ENCODE measurements at places on chromosomes 12 and 14.

GRCh38 chr12:14874882-14875281 lies 10.8 kb downstream of the MGP start:
- no peak for DNase-seq

DNA sequence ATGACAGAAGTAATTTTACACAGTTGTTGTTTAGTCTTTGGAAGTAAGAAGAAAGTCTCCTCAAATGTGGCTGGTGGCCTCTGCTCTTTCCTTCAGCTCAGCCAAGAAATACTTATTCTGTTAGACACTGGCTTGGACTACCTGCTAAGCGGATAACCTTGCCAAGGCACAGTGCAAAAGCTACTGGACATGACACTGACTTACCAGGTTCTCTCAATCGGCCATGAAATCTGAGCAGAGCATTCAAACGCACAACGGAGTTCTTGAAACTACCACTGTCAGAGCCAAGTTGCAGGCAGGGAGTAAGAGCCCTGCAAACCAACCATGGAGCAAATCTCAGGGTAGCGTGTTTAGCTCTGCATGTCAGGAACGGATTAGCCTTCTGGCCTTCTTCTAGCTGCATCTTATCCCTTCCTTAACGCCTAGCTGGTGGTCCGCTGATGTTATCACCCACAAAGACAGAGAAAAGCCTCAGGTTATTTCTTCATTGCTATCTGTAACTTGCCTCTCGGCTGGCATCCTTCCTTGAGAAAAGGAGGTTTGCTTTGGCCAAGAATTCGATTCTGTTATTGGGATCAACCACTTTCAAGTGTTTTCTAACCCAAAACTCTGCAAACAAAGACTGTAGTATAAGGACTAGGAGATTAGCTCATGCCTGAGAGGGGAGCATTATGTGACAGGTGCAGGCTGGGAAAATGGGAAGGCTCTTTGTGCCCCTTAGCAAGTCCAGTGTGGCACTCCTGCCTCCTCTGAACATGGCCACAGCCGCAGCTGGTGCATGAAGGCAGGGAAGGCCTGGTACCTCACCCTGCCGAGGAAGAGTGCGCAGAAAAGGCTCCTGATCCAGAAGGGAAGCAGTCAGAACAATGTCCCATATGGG lies 223.4 kb downstream of the GLT1D1 start:
- no peak for DNase-seq

DNA sequence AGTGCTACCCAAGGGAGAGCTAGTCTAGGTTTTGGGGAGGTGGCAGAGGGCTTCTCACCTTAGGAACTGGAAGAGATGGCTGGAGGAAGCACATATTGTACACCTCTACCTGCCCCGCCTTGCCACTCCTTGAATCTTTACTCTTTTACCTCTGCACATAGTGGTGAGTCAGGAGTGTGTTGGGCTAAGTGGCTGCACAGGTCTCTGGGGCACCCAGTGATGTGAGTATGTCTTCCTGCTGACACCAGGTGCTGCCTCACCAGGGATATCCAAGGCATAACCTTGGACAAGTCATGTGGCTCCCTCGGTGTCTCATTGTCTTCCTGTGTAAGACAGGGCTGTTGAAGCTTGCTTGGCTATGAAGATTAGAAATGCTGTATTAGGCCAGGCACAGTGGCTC lies 19.8 kb upstream of the CABP1 start:
- no peak for DNase-seq

- peak; percentile 69 for DNase-seq
Measured at GRCh38 chr14:51818748-51819380, 41.5 kb upstream of the GNG2 start.

DNA sequence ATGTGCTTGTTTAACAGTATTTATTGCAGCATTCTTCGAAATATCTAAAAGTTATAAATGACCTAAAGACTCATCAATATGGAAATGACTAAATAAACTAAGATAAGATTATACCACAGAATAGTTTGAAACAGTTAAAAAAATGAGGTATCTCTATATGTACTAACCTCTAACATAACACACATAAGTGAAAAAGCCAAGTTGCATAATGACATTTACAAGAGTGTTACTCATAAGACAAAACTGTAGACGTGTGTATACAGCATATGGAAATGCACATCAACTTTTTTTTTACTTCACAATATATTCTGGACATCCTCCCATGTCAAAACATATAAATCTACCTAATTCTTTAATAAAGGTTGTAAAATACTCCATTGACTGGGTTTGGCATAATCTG lies 22.8 kb downstream of the CPM start:
- DNase-seq, result no peak

GRCh38 chr12:113837084-113837483 lies 129.0 kb downstream of the RBM19 start:
- no peak for DNase-seq

GRCh38 chr12:5262450-5262849 lies 169.5 kb upstream of the NTF3 start:
- no peak for DNase-seq

GRCh38 chr14:73945159-73945670 lies 4.7 kb downstream of the FAM161B start:
- no peak for DNase-seq

DNA sequence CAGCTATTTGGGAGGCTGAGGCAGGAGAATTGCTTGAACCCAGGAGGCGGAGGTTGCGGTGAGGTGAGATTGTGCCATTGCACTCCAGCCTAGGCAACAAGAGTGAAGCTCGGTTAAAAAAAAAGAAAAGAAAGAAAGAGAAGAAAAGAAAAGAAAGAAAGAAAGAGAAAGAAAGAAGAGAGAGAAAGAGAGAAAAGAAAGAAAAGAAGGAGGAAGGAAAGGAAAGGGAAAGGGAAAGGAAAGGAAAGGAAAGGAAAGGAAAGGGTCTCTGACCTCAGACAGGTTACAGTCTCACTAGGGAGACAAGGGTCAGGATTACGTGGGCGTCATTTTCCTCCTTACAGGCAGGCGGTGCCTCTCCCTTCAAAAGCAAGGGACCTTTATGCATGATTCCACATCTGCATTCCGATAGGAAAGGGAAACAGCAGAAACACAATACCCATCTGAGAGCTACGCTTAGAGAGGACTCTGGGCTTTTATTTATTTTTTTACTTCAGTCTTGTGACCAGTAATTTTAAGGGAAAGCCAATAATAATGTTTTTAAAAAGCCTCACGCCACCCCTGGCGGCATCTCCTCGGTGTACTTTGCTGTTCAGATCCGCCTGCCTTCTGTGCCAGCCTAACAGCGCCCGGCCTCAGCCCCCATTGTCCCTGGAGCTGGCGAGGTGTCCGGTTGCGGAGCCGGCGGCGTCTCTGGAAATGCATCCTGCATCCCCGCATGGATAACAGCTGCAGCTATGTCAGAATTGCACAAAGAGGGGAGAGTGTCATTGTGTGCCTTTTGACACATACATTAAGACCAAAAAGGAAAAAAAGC lies 945 bp upstream of the HIP1R start:
- peak; percentile 86 for DNase-seq

- no peak for DNase-seq
Measured at GRCh38 chr12:54356951-54357356, 7.3 kb downstream of the GPR84 start.

DNA sequence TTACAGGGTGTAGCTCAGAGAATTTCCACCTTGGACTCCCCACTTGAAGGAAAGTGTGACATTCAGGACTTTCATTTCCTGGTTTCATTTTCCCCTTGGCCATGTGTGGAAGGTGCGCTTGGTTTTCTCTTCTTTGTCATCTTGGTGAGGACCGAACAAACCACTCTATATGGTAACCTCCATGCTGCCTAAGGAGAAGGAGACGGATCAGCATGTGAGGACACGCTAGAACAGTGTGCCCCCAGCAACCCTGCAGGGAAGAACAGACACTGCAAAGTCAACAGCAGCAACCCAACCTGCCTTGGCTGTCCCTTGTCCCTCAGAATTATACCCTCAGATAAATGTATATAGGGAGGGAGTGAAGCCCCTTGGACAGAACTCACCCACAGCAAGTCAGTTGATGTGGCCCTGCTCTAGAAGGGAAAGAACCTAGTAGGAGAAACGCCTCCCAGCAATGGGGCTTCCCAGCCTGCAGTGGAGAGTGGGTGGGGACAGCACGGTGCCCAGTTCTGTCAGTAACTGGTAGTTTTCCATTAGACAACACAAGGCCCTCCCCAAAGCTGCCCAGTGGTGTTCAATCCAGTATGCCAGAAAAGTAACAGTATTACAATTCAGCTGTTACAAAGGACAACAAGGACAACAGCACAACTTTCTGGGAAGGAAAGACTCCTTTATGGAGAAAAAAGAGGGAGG lies 18.9 kb upstream of the COCH start:
- DNase-seq, result no peak

DNA sequence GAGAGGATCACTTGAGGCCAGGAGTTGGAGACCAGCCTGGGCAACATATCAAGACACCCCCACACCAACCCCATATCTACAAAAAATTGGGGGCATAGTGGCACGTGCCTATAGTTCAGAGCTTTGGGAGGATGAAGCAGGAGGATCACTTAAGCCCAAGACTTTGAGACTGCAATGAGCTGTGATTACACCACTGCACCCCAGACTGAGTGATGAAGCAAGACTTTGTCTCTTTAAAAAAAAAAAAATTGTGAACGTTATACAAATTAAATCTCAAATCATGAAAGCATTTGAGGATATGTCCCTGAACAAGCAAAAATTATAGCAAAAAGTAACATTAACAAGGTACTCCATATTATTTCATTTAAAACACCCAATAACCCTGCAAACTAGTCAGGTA lies 2.9 kb downstream of the LRP6 start:
- DNase-seq, result no peak

- DNase-seq, result no peak
Measured at GRCh38 chr12:94089891-94090290, 58.5 kb upstream of the PLXNC1 start.

DNA sequence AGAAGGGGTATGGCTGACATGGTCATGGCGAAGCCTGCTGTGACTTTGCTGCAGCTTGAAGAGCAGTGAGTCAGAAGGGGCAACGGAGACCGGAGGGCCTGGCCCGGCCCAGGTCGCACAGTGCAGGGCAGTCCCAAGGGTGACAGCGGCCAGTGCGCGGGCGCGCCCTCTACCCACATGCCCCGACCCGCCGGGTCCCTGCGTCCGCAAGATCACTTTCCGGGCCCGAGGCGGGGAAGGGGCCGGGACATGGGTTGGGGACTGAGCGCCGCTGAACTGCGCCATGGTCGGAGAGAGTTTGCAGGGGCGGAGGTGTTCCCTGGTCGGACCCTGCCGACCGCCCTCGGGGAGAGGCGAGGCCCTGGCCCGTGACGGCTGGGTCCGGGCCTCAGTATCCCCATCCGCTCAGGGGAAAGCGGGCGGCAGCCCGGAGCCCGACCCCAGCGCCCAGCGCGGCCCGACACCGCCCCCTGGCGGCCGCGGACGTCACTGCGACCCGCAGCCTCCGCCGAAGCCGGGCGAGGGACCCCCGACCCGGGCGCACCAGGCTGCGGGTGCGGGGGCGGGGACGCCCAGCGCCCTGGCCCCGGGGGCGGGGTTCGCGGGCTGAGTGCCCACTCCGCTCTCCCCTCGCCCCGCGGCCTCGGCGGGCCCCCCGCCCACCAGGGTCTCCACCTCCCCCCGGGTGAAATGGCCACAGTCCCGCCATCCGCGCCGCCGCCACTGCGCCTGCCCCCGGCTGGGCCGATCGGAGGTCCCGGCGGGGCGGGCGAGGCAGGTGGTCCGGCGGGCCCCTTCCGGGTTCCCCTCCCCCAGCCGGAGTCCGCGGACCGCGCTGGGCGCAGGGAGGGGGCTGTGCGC lies 7.2 kb upstream of the ANKRD9 start:
- DNase-seq, result peak; percentile 74

- DNase-seq, result no peak
Measured at GRCh38 chr14:71952381-71953363, 20.4 kb downstream of the RGS6 start.

GRCh38 chr12:17802657-17803641 lies 287.0 kb downstream of the RERGL start:
- DNase-seq, result no peak

GRCh38 chr14:38256533-38256840 lies 594 bp upstream of the CLEC14A start:
- DNase-seq, result no peak

GRCh38 chr14:25431211-25432076 lies 381.5 kb upstream of the STXBP6 start:
- DNase-seq, result peak; percentile 67

- no peak for DNase-seq
Measured at GRCh38 chr12:104909761-104910160, 48.3 kb downstream of the SLC41A2 start.

- DNase-seq, result no peak
Measured at GRCh38 chr12:20822415-20822814, 11.9 kb downstream of the SLCO1B3 start.

DNA sequence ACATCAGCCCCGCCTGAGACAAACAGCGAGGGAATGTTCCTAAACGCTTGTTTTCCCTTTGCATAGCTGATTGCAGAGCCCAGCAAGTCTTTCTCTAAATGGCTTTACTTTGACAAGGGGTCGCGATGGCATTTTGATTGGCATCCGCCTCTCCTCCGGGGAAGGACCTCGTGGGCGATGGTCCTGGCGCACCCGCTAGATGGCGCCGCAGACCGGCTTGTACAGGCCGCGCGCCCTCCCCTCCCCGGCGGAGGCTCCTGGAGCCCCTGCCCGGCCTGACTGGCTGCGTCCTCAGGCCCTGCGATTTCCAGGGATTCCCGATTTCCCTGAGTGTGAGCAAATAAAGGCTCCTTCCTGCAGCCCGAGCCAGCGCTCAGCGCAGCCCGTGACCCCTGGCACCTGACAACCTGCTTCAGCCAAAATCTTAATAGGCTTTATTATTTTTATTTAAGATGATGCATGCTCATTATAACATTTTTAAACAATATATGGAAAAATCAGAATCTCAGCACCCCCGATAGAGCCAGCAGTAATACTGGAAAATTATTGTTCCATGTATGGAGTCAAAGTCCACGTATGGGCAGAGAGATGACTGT lies 468.3 kb downstream of the AACS start:
- peak; percentile 63 for DNase-seq

- peak; percentile 68 for DNase-seq
Measured at GRCh38 chr14:95915330-95915729, 38.7 kb downstream of the TUNAR start.

- peak; percentile 83 for DNase-seq
Measured at GRCh38 chr12:63420206-63420644, 248.1 kb downstream of the DPY19L2 start.

DNA sequence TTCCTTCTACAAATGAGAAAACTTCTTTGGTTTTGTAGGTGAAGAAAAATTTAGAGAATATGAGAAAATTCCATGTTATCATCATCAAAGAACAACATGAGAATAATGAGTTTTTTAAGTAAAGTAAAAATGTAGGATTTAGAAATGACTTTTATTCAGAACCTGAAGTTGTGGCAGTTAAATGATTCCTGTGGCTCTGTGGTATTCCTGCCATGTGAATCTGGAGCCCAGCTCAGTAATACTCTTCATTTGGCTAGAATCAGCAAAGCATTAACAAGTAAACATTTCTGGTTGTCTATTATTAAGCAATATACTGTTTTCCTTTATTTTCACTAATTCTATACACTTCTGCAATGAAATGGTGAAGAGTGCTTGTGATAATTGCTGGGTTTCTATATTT lies 95.6 kb upstream of the E2F7 start:
- no peak for DNase-seq

DNA sequence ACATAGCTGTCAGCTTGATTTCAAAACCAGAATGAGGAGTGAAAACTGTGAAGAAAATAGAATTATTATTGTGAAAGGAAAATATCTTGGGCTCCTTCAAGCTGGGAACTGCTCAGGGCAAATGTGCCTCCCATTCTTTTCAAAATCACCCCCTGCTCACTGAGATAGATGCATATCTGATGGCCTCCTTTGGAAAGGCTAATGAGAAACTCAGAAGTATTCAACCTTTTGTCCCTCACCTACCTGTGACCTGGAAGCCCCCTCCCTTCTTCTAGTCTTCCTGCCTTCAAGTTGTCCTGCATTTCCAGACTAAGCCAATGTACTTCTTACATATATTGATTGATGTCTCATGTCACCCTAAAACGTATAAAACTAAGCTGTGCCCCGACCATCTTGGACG lies 81.1 kb upstream of the C14orf132 start:
- no peak for DNase-seq
